Brain microvascular endothelial cell (primary cell): ENCODE measurements at places on chromosomes 3 and 15.

- no peak for DNase-seq
Observed at GRCh38 chr15:70289191-70289955, 191.7 kb upstream of the TLE3 start.

GRCh38 chr3:188853856-188854771 is 317.7 kb upstream of the TPRG1 start:
- DNase-seq = no peak

DNA sequence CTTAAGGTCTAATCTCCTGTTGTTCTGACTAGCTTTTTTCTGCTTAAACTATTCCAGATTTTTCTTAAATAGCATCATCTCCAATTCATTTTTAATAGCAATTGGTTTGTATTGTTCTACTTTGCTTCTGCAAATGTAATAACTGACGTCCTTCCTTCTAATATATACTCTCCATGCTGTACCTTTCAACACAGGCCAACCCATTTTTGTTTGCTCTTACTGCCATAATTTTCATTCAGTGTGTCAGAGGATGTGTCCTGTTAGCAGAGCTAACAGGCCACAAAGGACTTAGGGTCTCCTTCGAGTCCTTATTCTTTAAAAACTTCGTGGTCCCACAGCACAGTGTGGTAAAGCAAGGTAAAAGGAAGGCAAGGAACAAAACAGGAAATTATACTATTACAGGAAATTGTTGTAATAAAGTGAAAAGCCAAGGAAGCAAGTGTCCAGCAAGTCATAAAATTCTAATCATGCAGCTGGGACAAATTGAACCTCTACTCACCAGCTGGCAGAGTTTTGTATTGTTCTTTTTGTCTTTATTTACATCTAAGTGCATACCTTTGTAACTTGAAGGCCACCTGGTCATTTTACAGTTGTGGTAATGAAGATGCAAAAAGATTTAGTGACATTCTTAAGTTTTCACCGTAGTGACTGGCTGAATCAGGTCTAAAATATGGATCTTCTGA is 64.9 kb upstream of the ZBTB20 start:
- no peak for DNase-seq

DNA sequence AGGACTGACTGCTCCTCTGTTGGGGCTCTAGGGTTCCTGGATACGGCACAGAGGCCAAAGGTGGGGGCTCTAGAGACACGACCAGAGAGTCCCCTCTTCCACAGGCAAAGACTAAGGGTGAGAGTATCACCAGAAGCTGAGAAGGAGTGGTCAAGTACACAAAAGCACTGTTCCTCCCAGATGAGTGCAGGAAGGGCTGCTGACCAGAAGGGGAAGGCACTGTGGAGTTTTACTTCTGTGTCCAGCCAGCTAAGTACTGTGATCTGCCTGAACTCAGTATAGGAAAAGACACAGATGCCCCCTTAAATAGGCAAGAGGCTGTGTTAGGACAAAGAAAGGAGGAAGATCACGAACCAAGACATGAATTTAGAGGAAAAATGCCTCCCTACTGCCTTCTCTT is 11.7 kb downstream of the MRPS11 start:
- no peak for DNase-seq

GRCh38 chr3:106204160-106204868 is 335.5 kb upstream of the CBLB start:
- DNase-seq = no peak

DNA sequence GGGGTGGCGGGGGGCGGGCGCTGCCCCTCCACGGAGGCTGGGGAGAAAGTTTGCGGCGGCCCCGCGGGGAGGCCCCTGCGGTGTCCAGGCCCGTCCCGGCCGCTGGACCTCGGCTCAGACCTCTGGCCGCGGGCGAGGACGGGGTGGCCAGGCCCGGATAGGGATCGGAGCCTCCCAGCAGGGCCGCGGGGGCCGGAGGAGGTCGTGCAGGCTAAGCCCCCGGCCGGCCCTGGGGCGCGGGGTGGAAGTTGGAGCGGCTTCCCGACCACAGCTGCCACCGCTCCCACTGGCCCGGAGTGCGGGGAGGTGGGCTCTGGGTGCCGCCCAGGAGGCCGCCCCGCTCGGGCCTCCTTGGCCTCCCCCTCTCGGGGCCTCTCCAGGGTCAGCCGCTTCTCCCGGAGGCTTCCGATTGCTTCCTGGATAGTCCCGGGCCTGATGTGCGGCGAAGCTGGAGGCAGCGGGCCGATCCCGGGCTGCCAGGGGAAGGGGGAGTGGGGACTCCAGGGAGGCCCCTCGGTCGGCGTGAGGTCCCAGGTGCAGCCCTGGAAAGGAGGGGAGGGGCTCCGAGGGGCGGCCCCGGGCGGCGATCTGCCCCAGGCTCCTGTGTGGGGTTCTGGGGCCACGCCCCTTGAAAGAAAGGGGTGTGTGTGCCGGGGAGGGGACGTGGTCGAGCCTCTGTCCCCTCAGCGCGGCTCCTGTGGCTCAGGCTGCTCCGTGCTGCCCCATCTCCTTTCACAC is 907 bp downstream of the PLXNA1 start:
- DNase-seq = no peak

DNA sequence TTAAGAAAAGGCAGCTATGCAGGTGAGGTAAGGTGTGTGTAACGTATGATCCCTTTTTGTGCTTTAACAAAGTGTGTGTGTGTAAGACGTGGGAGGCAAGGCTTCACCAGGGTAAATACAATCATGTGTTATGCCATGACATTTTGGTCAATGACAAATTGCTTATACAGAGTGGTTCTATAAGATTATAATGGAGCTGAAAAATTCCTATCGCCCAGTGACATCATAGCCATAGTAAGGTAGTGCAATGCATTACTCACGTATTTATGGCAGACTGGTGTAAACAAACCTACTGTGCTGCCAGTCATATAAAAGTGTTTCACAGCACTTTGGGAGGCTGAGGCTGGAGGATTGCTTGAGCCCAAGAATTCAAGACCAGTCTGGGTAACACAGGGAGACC is 60.2 kb upstream of the LCTL start:
- DNase-seq = no peak

- DNase-seq = no peak
Observed at GRCh38 chr3:74165211-74165610, 449.2 kb downstream of the CNTN3 start.
